ENCODE measurements at places on chromosomes 12 and 14. TPM values are rescaled to one million over a fixed set of nuclear protein-coding genes. Genes with fewer than 3 reads are reported as not detected.

Gene PZP
- 18.7 TPM for total RNA-seq

DNA sequence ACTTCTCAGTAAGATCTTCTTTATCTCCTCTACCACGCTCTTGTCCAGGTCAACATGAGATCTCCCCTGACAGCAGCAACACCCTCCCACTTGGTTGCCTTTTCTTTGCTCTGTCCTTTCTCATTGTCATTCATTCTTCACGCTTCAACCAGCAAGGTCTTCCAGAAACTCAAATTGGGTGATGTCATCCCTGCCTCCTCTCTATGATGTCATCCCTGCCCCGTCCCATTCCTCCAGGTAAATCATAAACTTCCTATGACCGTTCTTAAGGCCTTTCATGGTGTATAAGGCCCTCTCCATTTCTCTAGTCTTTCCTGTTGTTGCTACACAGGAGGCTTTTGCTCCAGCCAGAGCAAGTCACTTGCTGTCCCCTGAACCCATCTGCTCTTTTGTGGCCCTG lies 17.7 kb upstream of the TUNAR start:
- no peak for DNase-seq

Gene TAS2R46
- total RNA-seq: 6.7 TPM

DNA sequence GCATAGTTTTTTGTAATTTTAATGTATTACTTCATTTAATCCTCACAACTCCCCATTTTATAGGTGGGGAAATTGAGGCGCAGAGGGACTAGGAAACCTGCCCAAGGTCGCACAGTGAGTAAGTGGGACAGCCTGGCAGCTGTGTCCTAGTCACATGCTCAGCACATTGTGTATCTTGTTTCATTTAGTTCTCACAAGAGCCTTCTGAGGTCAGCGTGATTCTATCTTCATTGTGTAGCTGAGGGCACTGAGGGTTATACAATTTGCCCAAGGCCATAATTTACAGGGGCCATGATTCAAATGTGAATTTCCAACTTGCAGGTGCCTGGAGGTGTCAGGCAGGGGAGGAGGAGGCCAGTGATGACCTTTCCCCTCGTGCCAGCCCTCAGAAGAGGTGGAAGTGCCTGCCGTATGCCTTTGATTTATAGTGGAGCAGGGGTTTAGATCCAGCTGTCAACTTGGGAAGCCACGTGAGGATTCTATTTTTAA lies 30.3 kb upstream of the SMOC1 start:
- DNase-seq: no peak

DNA sequence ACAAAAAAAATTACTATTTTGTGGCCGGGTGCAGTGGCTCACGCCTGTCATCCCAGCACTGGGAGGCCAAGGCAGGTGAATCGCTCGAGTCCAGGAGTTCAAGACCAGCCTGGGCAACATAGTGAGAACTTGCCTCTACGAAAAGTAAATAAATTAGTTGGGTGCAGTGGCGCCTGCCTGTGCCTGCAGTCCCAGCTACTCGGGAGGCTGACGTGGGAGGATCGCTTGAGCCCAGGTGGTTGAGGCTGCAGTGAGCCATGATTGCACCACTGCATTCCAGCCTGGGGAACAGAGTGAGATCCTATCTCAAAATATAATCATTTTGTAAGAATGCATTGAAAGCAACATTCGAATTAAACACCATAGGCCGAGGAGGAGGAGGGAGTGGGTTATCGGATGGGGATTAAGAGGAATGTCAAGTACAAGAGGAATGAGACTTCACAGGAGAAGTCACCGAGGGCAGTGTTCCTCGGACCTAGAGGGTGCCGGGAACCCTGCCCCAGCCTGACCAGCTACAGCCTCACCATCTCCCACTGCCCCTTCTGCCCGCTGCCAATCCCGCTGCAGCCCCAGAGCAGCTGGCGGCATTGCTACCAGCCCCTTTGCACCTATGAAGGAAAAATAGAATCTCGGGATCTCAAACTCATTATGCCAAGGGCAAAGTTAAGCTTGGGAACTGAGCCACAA lies 32.6 kb upstream of the AACS start:
- DNase-seq: no peak

Gene RBP5
- 12.9 TPM for total RNA-seq

- DNase-seq: no peak
These were observed 2.3 kb upstream of the GLIPR1 start for GRCh38 chr12:75478116-75478794.

DNA sequence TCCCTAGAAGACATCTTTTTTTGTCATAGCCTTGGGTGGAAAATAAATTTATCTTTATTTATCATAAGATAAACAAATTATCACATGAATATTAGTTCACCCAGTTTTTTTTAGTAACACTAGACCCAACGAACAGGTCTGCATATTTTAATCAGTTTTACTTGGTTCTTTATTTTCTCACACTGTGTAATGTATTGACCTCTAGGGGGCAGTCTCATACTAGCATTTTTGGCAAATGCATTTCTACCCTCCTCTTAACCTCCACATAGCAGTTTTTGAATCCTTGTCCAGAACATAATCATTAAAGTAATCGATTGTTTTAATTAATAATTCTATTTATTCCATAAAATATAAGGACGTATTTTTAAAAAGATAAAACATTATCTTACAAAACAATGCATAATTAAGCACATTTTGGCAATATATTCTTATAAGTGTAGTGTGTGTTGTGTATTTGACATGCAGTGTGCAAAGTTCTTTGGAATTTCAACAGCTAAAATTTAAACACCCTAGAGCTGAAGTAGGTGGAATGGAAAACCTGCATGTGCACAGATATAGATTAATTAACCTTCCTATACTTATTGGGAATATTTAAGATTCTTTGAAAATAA lies 31.6 kb upstream of the PTPRQ start:
- no peak for DNase-seq

Gene EFS
- total RNA-seq: 0.67 TPM

Gene SERPINA5
- total RNA-seq: 45.7 TPM

DNA sequence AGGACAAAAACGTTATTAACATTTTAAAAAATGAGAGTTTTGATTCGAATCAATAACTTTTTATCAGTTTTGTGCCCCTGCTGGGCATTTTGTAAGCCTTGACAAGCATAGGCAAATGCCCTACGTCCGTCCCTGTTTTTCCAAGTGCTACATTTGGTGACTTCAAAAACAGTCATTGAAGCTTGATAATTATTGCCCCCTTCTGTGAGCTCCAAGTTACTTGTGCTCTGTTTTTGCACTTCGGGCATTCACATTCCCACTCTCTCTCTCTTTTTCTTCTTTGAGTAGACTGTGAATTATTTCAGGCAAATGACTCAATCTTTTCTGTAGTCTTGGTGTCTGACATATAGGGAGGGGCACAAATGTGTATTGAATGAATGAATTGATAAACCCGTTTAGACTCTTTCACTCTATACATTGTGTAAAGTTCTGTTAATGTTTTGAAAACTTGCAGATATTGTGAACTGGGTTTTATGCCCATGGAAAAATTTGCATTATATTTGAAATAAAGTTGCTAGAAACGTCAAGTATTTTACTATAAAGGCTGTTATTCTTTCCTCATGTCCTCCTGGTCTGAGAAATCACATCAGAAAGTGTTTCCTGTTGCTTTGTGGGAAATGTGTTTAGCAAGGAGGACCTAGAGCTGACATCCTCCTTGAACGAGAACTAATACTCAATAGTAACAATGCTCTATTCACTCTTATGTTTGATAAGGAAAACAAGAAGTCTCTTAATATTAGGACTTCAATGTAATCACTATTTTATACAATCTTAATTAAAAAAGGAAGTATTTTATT lies 1.4 kb downstream of the APAF1 start:
- DNase-seq: no peak

DNA sequence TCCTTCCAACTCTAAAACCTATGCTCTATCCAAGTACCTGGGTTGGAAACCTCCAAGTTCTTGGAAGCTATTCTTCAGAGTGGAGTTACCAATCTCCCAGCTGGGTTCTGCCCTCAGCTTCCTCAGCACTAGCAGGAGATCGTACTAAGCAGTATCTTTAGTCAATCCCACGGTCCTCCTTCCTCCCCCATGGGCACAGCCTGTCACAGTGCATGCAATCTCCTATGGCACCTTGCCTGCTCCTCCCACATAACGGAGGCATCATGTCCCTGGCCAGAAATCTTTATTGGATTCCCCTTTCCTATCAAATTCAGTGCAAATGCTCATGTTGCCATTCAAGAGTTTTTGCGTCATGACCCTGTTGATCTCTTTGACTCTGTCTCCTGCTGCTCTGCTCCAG lies 5.4 kb upstream of the LPAR5 start:
- no peak for DNase-seq

- DNase-seq: no peak
These were observed 3.3 kb downstream of the DDHD1 start for GRCh38 chr14:53149668-53150316.

DNA sequence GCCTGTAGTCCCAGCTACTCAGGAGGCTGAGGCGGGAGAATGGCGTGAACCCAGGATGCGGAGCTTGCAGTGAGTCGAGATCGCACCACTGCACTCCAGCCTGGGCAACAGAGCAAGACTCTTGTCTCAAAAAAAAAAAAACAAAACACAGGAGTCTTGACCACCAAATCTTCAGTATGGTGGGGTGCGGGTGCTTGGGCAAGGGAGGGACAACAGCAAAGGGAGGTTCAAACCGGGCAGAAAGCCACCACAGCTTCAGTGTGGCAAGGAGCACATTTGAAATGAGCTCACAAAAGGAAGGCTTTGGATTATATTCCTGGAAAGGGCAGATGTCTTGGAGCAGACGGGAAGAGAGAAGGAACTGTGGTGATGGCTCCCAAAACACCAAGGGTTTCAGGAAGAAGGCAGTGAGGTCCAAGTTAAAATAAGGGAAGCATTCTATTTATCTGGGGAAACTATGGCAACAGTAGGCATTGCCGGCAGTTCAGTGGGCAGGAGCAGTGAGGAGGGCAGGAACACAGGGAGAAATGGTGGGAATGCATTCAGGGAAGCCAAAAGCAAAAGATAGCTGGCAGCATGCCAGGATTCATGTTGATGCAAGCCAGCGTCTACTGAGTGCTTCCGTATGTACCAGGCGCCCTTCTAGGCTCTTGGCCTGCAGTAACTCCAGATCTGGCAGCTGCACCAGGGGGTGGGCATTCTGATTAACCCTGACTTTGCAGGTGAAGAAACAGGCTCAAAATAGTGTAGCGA lies 51.0 kb upstream of the SRSF5 start:
- no peak for DNase-seq

GRCh38 chr14:53529519-53529918 lies 376.4 kb upstream of the DDHD1 start:
- DNase-seq: no peak

- no peak for DNase-seq
These were observed 13.9 kb upstream of the ANKRD33 start for GRCh38 chr12:51874000-51874399.

Gene KERA
- not detected for total RNA-seq

- DNase-seq: no peak
These were observed 29.1 kb downstream of the SH2B3 start for GRCh38 chr12:111434680-111435338.

Gene LIN7A
- total RNA-seq: 9.7 TPM

GRCh38 chr12:58378028-58378427 lies 436.7 kb downstream of the ATP23 start:
- DNase-seq: no peak

Gene PAPOLA
- 107 TPM for total RNA-seq

Gene ZC2HC1C
- 0.56 TPM for total RNA-seq

DNA sequence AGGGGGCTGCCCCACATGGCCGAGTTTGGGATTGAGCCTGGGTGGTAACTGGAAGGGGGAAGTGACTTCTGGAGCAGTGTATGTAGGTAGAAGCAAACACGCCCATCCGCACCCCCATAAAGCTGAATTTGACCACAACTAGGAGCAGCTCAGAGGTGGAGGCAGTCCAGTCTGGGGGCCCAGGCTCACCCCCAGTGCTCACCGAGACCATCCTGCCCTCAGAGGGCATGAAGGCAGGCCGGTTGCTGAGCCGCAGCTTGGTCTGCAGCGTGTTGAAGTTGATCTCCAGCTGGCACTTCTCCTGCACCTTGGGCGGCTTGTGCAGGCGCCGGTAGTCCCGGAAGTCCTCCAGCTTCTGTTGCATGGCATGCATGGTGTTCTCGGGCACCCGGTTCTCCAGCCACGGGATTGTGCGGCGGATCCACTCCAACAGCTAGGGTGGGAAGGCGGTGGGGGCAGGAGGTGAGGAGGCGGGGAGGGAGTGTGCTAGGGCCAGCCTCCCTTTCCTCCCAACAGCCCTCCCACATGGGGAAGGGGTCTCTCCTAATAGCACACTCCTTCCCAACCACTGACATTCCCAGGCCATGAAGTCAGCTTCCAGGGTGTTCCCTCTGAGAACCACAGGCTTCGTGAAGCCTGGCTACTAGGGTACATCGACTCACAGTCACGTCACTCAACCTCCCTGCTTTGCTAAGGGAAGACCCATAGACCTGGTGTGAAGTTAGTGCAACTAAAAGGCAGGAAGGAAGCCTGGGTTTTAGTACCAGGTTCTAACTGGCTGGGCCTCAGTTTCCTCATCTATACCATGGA lies 87.0 kb downstream of the ACTN1 start:
- no peak for DNase-seq

- DNase-seq: no peak
These were observed 279.3 kb downstream of the MED13L start for GRCh38 chr12:115998119-115998633.

Gene TSPAN8
- 0.65 TPM for total RNA-seq

GRCh38 chr12:3179731-3180130 lies 102.6 kb downstream of the TSPAN9 start:
- DNase-seq: no peak

Gene CLEC4C
- total RNA-seq: 0.33 TPM

Data from liver (tissue), 10 donors.